ENCODE measurements at places on chromosomes 2 and 18.

- no peak for DNase-seq
These were observed 265.1 kb downstream of the RIT2 start for GRCh38 chr18:42850174-42851083.

GRCh38 chr2:55844986-55845385 lies 78.6 kb downstream of the EFEMP1 start:
- DNase-seq, result no peak

DNA sequence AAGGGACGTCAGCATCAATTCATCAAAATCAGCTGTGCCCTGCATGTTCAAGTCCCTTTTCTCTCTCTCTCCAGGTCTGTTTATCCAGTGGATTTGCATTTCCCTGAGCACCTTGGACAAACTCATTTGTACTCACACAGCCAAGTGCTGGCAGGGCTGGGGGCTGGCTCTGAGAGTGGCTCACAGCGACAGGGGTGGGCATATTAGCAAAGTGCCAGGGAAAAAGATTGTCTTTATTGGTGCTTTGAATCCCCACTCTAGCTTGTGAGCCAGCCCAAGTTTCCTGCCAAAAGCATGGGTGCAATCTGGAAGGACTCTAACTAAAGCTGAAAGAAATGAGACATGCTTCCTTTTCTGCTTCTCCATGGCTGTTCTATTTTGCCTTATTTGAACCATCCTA lies 56.6 kb downstream of the ACOXL start:
- no peak for DNase-seq

- no peak for DNase-seq
These were observed 328 bp upstream of the PASK start for GRCh38 chr2:241149675-241149924.

DNA sequence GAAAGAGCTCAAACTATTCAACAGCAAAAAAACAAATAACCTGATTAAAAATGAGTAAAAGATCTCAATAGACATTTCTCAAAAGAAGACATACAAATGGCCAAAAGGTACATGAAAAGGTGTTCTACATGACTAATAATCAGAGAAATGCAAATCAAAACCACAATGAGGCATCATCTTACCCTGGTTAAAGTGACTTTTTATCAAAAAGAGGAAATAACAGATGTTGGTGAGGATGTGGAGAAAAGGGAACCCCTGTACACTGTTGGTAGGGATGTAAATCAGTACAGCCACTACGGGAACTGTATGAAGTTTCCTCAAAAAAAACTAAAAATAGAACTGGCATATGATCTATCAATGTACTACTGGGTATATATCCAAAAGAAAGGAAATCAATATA lies 39.8 kb upstream of the TMEM163 start:
- no peak for DNase-seq

All from stimulated activated CD8-positive, alpha-beta memory T cell treated with anti-CD3 and anti-CD28 coated beads, Interleukin-15, amount 100 ng/mL, for 48 hours (primary cell).